ENCODE measurements at places on chromosomes 12 and 14. TPM values are rescaled to one million over a fixed set of nuclear protein-coding genes. Genes with fewer than 3 reads are reported as not detected.

GRCh38 chr12:64631197-64631596 is 20.9 kb downstream of the RASSF3 start:
- DNase-seq: no peak

GRCh38 chr14:42222924-42223471 is 616.3 kb downstream of the LRFN5 start:
- DNase-seq: peak; percentile 42

DNA sequence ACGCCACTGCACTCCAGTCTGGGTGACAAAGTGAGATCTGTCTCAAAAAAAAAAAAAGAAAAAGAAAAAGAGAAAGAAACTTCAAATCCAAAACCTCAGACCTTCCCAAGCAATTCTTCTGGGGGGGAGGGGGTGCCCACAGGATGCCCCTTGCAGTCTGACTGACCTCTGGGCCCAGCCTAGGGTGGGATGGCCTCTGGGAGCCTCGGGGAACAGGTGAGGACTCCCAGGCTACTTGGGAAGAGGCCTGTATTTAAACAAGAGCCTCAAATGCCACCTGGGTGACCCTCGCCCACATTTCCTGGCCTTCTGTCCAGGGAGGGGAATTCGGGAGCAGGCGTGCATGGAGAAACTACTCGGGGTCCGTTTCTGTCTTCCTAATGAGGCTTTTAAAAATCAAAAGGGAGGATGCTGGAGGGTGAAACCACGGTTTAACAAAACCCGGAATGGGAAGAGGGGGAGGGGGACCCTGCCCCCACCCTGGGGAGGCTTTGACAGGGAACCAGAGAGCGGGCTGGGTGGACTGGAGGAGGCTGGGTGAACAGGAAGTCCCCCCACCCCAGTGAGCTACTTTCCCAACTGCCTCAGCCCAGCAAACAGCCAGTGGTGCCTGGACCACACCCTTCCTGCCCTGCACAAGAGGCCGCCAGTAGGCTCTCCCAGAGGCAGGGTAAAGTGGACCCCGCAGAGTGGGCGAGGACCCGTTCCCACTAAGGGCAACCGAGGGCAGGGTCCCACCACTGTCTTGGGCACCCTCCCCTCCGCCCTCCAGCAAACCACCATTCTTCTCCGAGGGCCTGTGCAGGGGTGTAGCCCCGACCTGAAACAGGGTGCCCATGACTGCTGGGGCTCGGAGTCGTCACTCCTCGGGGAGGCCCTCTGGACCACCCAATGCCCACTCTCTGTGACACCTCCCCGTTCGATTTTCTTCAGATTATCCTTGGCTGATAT is 1.5 kb upstream of the FBRSL1 start:
- no peak for DNase-seq

DNA sequence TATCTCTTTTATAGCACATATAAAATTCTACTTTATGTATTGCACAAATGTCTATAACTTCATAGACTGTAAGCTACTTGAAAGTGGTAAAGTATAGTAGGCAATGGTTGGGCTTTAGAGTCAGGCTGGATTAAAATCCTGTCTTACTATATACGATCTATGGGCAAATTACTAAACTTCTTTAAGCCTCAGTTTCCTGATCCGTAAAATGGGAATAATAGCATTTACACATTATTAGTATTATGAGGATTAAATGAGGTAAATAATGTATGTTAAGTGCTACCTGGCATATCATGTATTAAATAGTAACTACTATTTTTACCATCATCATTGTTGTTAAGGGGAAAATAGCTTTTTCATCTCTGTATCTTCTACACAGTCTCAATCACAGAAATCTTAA is 14.4 kb downstream of the POLE2 start:
- no peak for DNase-seq

DNA sequence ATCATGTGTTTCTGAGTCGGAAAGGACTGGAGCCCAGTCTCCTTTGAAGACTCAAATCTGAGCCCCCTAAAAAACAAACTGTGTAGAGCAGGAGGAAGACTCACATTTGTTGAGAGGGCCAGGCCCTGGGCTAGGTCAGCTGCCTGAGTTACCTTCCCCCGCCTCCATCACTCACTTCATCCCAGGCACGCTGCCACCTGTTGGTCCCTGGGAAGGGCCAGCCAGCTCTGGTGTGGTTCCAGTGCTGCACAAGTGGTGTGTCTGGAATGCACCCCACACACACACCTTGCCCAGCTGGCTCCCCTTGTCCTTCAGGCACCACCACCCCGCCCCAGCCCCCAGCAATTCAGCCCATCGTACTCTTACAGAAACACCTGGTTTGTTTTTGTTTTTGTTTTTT is 9.0 kb downstream of the MVK start:
- no peak for DNase-seq

- DNase-seq: no peak
Observed at GRCh38 chr12:53965281-53966084, 7.4 kb upstream of the HOXC11 start.

GRCh38 chr12:49871263-49871561 is 28.3 kb upstream of the BCDIN3D start:
- DNase-seq: no peak

DNA sequence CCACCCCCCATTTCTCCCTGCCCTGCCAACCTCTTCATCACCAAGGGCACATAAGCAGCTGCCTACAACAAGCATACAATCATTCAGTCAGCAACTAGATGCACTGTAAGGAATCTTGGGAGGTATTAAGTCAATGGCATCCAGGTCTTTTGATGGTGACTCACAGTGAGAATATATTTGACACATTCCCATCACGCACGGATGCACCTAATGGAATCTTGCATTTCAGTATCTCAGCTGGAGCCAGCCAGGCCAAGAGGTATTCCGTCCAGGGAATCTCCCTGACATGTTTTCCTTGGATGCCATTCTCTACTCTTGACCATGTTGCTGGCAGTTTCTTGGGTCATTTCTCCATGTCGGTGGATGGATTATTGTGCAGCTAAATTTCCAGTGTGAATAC is 73.9 kb upstream of the CAPRIN2 start:
- peak; percentile 73 for DNase-seq

DNA sequence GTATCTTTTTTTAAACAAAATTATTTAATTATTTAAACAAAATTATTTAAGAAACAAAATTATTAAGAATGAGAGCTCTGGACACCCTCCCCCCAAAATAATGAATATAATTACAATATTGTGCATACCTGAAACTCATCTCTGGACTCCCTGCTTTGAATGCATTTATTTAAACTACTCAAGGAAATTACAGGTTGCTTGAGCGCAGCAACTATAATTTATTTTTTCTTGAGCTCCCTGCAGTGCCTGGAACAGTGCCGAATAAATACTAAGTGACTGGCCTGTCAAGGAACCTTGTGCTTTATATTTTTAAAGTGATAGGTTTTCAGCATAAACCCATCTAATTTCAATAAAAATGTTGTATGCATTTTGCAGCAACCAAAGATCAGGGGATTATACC is 93.9 kb downstream of the KCNC2 start:
- DNase-seq: no peak

HOXC9 gene
- 15.5 TPM for total RNA-seq

TMPRSS12 gene
- not detected for total RNA-seq

PLA2G1B gene
- total RNA-seq: not detected

Measured in kidney epithelial cell (primary cell).